H7 (cell line): ENCODE measurements at places on chromosomes 2 and 18. TPM values are rescaled to one million over a fixed set of nuclear protein-coding genes. Genes with fewer than 3 reads are reported as not detected.
A peak's percentile ranks its signal among the peaks of the same experiment; 100 is the strongest.

DNA sequence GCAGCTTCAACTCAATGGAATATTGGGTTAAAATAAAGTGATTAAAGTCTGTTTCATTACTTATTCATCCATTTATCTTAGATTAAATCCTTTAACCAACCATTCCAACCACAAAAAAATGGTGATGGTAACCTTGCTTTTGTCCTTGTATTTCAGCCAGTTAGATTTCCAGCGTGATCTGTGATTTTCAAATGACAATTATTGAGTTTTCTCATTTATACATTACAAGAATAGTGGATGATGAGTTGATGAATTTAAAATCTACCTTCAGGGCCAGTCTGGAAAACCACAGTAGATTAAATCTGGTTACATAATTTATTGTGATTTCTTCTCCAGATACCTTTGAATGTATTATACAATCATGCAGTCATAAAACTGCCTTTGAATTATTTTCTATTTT is 29.7 kb upstream of the UNC80 start:
- DNase-seq = no peak

GRCh38 chr2:40165509-40165844 is 286.4 kb downstream of the SLC8A1 start:
- no peak for DNase-seq

The KIF5C gene
- 24.0 and 38.2 TPM in 2 replicates for total RNA-seq

The ETAA1 gene
- 20.3 and 33.9 TPM in 2 replicates for total RNA-seq

DNA sequence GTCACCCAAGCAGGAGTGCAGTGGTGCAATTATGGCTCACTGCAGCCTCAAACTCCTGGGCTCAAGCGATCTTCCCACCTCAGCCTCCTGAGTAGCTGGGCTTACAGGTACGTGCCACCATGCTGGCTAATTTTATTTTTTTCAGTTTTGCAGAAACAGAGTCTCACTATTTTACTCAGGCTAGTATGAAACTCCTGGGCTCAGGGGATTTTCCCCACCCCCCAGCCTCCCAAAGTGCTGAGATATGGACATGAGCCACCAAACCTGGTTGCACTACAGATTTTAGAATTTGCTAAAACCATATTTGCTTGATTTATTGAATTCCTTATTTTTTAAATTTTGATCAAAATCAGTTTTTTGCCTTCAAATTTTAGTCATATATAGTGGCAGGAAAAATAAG is 1553.4 kb downstream of the LRP1B start:
- DNase-seq = no peak

- no peak for DNase-seq
Observed at GRCh38 chr2:222506230-222506935, 82.0 kb downstream of the SGPP2 start.

GRCh38 chr2:94993176-94994062 is 32.1 kb upstream of the MAL start:
- no peak for DNase-seq

- peak; percentile 26 for DNase-seq
Observed at GRCh38 chr2:236998758-236999157, 86.9 kb upstream of the COPS8 start.

The PLCL1 gene
- total RNA-seq = 0.21 and 0.22 TPM in 2 replicates

The RGPD5 gene
- total RNA-seq = 18.4 and 18.6 TPM in 2 replicates

The LTBP1 gene
- total RNA-seq = 19.6 and 27.4 TPM in 2 replicates

The SLC4A3 gene
- total RNA-seq = 6.9 and 8.2 TPM in 2 replicates

DNA sequence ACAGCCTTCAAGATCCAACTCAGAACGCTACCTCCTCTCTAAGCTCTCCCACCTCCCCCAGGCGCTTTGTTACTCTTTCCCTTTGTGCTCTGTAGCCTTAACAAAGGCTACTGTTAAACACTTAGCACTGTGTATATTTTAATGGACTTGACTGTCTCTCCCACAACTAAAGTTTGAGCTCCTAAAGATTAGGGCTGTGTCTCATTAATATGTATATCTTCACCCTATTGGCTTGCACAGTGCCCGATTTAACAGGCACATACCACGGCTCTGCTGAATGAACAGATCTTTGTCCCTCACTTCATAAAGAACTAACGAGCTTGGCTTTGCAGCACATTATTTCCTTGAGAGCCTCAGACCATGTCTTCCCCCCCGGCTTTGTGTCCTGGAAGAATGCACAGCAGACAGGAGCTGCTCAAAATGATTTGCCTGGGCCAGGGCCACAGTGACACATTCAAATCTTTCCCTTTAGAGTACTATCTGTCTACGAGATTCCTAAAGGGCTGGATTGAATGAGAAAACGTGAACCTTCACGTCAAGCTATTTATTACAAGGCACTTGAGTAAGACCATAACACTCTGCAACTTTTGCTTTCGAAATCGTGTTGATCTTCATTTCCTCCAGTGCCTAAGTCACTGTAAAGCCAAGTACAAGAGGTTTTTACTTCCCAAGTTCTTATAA is 22.1 kb downstream of the ABHD3 start:
- peak; percentile 24 for DNase-seq

The DSC1 gene
- total RNA-seq = 0.04 TPM in 1 of 2 replicates, not detected in the other

The CXCR1 gene
- total RNA-seq = not detected in 2 replicates
